CD4-positive, alpha-beta T cell treated with Interleukin-4 for 4 hours (primary cell): ENCODE measurements at places on chromosomes 3 and 15.

GRCh38 chr3:65944252-65944651 lies 94.5 kb downstream of the MAGI1 start:
- DNase-seq = no peak

GRCh38 chr3:4688411-4688810 lies 195.3 kb downstream of the ITPR1 start:
- no peak for DNase-seq

- no peak for DNase-seq
Observed at GRCh38 chr3:23713641-23714040, 92.1 kb upstream of the UBE2E1 start.

DNA sequence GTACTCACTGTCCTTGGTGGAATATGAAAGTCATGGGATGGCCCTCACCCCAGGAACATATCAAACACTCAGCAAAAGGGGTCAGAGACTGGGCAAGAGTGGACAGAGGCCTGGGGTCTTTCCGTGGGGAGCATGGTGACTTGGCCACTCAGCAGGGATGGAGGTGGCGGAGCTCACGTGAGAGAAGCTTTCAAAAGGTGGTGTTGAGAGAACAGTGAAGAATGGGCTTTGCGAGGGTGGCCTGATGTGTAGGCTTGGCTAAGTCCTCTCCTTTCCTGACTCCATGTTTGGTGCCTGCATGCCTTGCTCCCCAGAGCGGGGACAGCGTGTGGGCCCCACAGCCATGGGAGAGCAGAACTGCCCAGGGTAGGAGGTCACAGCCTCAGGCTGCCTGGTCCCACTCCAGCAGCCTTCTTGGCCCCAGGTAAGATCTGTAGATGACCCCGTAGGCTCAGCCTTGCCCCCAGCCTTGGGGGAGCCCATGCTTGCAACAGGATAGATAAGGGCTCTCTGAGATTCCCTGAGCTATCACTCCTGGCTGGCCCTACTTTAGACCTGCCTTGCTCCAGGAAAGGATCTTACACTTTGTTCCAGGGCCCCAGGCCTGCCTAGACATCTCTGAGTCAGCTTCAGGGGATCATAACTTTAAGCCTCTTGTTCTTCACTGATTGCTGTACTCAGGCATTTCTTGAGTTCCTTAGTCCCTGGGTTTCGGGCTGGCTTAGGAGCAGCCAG lies 17.0 kb downstream of the RPLP1 start:
- no peak for DNase-seq

DNA sequence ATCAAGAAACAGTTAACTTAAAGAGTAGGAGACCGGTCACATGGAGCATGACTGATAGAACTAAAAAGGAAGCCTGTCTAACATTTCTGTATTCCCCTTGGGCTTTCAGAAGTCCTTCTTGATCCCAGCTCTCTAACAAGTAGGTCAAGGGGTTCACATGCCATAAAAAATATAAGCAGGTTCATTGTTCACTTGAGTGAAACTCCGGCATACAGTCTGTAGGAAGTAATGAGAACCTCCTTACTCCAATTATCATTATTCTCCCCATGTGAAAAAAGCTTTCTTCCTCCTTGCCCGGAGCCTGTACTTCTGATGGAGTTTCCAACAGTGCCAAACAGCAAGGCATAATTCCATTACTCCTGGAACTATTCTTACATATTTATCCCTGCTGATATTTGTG lies 242.8 kb upstream of the CNTN4 start:
- DNase-seq = no peak

GRCh38 chr3:117172426-117172825 lies 462.8 kb downstream of the TUSC7 start:
- DNase-seq = no peak

DNA sequence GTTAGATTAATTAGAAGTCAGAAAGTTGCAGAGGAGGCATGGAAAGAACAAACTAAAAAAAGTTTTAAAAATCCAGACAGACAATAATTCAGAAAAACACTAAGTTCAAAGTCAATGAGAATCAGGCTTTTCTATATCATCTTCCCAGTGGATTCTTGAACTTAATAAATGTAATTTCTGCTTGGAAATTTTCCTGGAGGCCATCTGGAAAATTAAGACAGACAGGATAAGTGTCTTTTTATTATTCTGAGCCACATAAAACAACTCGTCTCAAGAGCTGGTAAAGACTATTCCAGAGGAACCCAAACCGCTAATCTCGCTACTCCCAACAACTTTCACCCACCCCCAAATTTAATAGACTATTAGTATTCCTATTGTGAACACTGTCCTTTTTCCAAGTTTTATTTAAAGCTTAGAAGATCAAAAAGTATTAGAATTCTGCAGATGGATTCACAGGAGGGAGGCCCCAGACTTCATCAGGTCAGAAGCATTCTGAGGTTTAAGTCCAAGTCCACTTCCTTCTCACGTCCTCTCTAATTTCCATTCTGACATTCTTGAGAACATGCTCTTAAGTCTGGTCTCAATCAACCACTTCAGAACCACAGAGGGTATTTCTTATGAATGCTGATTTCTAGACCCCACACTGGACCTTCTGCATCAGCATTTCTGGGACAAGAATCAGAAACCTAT lies 61.3 kb downstream of the ERC2 start:
- DNase-seq = no peak

DNA sequence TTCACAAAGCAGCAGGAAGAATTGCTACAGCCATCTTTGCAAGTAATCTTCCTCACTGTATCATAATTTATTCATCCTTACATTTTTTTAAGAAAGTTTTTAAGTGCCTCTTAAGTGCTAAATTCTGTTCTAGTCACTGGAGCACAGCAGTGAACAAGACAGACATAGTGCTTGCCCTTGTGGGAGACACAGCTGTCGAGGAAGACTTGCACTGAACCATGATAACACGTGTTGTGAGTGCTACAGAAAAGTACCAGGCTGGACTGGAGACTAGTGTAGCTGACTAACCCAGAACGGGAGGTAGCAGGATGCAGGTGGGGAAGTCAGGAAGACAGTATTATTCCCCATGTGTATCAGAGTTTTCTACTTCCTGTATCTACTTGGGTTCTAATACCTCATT lies 300.6 kb downstream of the TBL1XR1 start:
- no peak for DNase-seq

DNA sequence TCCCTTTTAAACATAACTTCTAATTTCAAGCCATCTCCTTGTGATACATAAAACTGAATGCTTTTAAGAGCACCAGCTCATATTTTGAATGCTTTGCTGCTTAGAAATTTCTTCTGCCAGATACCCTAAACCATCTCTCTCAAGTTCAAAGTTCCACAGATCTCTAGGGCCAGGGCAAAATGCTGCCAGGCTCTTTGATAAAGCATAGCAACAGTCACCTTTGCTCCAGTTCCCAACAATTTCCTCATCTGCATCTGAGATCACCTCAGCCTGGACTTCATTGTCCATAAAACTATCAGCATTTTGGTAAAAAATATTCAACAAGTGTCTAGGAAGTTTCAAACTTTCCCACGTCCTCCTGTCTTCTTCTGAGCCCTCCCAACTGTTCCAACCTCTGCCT lies 17.5 kb downstream of the OSTN start:
- DNase-seq = no peak
